Left ventricle myocardium superior (tissue), 1 donor: ENCODE measurements at places on chromosomes 11 and 22. TPM values are rescaled to one million over a fixed set of nuclear protein-coding genes. Genes with fewer than 3 reads are reported as not detected.

Gene TMPRSS13
- 0.15 TPM for total RNA-seq

Gene OR10A3
- not detected for total RNA-seq

DNA sequence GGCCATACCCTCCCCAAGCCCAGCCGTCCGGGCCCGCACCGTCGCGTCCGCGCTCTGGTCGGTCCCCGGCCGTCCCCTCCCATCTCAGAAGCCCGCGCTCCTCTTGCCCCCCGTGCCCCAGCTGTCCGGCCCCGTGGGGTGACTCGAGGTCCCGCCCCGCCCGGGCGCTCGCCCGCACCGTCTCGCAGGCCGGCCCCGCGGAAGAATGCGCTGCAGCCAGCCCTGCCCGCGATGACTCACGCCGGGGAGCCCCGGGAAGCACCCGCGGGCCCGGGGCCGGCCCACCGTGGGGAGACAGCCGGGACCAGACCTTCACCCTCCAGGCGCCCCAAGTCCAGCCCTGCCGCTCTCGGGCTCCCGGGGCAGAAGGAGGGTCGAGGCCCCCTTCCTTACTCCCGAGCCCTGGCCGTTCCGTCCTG is 320 bp upstream of the PHLDA2 start:
- peak; percentile 66 for DNase-seq

Gene NRGN
- 4.1 TPM for total RNA-seq

DNA sequence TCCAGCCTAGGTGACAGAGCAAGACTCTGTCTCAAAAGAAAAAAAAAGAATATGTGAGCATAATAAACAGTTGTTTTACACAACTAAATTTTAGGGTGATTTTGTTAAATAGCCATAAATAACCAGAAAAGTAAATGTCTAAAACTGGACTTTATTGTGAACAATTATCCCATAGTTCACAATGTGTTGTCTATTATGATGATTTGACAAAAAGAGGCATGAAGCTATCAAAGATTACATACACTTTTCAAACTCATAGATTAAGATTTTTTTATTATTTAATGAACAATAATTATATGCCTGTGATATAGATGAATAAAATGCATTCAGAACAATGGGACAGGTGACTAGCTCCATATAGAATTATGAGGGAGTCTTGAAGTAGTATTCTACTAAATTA is 27.0 kb upstream of the MTMR2 start:
- DNase-seq: no peak

- DNase-seq: no peak
Measured at GRCh38 chr11:22276535-22276934, 61.6 kb upstream of the SLC17A6 start.

DNA sequence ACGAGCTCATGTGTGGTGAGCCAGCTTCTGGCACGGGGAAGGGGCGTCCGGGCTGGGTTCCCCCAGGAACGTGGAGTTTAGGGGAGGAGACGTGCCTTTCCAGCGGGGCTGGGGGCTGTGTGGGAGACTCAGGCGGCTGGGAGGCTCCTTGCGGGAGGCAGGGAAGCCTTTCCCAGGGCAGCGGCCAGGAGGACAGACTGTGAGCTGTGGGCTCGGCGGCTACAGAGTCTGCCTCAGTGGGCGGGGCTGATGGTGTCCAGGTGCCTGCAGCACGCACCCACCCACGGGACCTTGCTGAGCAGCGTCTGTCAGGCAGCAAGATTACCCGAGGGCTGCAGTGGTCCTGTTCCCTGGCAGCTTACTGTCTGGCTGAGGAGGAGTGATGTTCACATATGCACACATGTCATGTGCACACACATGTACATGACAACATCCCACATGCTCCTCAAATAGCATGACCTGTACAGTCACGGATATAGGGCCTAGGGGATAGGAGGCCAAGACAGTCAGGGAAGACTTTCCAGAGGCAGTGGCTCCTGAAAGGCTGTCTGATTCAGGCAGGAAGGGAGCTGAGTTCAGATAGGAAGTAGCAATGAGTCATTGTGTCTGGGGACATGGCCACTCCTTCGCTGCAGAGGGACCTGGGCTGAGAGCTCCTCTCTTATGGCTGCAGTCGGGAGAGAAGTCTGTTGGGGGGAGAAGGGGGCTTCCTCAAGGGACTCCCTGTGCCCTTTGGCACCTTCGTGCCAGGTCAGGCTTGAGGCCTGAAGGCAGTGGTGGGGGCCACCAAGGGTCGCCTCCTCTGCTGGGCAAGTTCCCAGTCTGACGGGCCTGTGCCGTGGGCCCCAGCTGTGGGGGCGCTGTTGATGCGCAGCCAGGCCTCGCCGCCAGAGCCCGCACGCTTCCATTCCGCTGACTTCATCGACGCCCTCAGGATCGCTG is 23.3 kb upstream of the PPP6R3 start:
- peak; percentile 72 for DNase-seq

GRCh38 chr11:102414559-102414958 is 38.0 kb downstream of the TMEM123 start:
- no peak for DNase-seq

GRCh38 chr11:108853864-108854263 is 189.0 kb downstream of the DDX10 start:
- no peak for DNase-seq

- DNase-seq: no peak
Measured at GRCh38 chr11:66891851-66892660, 35.2 kb downstream of the LRFN4 start.

DNA sequence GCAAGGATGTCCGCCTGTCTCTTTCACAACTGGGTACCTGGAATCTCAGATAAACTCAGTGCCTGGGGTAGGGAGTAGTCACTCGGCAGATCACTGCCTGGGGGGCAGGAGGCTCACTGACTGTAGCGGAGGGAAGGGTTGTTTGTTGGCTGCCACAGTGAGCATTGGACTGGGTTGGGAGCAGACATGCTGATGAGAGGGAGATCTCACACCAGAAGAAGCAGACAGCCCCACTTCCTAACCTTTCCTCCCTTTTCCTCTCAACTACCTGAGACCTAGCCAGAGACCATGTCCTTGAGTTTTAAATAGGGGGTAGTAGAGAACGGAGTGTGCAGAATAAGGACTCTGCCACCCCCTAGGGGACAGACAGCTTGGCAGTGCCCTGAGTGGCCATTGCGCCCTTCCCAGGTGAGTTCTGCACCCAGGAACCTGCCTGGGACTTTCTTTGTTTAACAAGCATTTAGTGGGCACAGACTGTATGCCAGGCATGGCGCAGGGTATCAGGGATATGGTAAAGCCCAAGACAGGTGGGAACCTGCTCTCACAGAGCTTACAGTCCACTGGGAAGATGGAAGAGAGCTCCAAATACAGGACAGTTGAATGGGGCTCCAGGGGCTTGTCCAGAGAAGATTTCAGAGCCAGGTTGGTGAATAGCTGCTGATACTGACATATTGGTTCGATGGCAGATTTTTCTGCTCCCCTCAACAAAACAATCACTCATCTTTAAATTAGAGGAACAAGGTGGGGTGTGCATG is 115.7 kb upstream of the NNMT start:
- peak; percentile 67 for DNase-seq

DNA sequence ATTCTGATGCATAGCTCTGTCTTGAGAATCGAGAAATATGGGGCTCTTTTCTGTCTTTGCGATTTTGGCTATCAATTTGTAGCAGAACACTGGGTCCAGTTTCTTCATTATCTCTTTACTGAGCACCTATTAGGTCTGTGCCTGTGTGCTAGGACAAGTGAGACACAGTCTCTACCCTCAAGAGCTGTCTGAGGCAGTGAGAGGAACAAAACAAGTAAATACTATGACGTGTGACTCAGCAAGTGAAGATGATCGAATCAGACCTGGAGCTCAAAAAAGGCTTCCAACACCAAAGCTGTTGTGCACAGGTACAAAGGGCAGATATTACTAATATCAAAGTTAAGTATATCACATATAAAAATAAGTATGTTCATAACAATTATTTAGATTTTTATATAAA is 52.4 kb downstream of the LGR4 start:
- no peak for DNase-seq

Gene SEPTIN5
- 152 TPM for total RNA-seq

GRCh38 chr11:126511475-126512115 is 156.1 kb downstream of the ST3GAL4 start:
- DNase-seq: no peak

DNA sequence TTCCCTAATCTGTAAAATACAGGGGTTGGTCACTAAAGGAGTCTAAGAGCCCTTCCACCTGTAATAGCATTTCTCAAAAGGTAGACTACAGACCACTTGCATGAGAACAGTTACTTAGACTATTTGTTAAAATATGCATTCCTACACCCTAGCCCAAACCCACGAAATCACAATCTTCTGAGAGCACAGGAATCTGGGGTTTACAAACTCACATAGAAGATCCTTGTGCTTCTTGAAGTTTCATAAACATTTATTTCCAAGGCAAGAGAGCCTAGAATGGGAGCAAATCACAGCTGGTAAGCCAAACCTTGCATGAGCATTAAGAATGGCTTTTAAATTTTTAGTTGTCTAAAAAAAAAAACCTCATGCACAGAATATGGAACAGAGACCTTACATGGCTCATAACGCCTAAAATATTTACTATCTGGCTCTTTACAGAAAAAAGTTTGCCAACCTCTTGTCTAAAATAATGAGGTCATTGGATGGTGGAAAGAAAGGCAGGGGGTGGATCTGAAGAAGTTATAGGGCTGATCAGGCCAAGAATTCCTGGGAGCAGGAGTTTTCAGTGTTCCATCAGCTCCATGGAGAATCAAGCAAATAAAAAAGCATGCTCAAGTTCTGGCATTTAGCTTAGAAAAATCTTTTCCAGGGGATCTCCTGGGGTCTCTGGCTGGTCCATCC is 133.4 kb downstream of the CCDC34 start:
- no peak for DNase-seq

Gene SCN4B
- 11.0 TPM for total RNA-seq

Gene TMEM132A
- 5.9 TPM for total RNA-seq

DNA sequence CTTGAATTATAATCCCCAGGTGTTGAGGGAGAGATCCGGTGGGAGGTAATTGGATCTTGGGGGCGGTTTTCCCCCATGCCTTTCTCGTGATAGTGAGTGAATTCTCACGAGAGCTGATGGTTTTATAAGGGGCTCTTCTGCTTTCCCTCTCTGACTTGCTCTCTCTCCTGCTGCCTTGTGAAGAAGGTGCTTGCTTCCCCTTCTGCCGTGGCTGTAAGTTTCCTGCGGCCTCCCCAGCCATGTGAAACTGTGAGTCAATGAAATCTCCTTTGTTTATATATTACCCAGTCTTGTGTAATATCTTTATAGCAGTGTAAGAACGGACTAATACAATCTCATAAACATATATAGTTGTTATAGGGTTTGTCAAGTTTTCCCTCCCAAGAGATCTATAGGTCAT is 32.8 kb downstream of the KCNE3 start:
- no peak for DNase-seq

- DNase-seq: peak; percentile 64
Measured at GRCh38 chr22:46058091-46058420, 81.1 kb upstream of the WNT7B start.

DNA sequence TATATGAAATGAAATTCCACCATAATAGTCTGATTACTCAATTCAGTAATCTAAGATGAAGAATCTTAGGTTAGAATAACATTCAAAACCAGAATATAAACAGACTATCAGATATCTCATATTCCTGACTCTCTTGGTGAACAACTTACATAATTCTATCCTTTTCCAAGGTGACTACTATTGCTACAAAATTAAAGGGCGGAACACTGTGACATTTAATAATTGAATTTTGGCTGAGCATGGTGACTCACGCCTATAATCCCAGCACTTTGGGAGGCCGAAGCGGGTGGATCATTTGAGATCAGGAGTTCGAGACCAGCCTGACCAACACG is 34.4 kb downstream of the RDX start:
- DNase-seq: no peak

GRCh38 chr11:44659641-44660040 is 67.1 kb upstream of the TSPAN18 start:
- peak; percentile 85 for DNase-seq

GRCh38 chr22:20619045-20619892 is 111.9 kb downstream of the MED15 start:
- DNase-seq: no peak

- DNase-seq: no peak
Measured at GRCh38 chr11:7494086-7494745, 8.9 kb downstream of the OLFML1 start.

GRCh38 chr11:83656796-83657330 is 370.7 kb upstream of the CCDC90B start:
- no peak for DNase-seq

GRCh38 chr11:129896062-129896461 is 684 bp upstream of the NFRKB start:
- peak; percentile 41 for DNase-seq
